Stimulated activated CD4-positive, alpha-beta T cell treated with anti-CD3 and anti-CD28 coated beads, Interleukin-1b, Interleukin-23, amount 100 ng/mL, for 48 hours (primary cell): ENCODE measurements at places on chromosomes 1 and 21.

GRCh38 chr1:197788741-197789739 lies 13.8 kb upstream of the DENND1B start:
- no peak for DNase-seq

DNA sequence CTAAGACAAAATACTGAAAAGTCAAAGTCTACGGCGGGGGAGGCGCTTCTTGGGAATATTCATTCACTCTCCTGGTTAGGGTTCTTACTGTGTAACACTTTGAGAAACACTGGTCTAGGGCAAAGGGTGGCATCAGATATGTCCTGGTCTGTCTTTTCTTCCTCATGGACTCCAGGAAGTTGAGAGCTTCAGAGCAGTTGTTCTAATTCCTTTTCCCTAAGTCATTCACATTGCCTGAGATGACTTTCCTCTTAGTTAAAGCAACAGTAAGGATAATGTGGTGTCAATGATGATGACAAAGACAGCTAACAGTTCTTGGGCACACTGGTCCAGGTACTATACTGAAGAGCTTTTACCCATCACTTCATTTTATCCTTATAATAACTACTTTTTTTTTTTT lies 27.0 kb downstream of the FGGY start:
- DNase-seq: no peak

DNA sequence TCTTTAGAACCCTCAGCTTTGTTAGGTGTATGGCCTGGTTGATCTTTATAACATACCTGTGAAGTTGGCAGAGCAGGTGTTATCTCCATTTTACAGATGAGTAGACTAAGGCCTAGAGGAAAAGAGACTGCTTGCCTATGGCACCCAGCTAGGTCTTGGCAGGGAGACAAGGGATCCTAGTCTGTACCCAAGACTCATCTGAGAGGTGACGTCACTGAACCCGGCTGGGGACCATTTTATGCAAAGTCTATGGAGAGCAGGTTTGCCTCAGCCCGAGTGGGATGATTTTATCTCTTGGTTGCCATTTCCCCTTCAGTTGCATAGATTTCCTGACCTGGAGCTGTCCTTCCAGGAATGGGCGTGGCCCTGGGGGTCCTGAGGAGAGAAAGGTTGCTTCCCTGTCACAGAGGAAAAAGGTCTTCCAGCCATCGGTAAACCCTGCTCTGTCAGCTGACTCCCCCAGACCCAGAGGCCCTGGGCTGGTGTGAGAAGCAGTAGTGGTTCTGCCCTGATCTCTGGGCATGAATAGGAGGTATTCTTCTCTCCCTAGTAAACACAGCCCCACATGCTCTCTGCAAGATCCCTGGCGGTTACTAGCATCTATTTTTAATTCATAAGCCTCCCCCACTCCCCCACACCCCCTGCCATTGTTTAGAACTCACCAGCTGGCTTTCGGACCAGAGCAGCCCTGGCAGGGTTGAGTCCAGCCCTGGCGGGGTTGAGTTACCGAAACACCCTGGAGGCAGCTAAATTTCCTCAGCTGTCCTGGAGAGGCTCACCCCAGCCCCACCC lies 19.6 kb downstream of the TMCC2 start:
- DNase-seq: no peak

DNA sequence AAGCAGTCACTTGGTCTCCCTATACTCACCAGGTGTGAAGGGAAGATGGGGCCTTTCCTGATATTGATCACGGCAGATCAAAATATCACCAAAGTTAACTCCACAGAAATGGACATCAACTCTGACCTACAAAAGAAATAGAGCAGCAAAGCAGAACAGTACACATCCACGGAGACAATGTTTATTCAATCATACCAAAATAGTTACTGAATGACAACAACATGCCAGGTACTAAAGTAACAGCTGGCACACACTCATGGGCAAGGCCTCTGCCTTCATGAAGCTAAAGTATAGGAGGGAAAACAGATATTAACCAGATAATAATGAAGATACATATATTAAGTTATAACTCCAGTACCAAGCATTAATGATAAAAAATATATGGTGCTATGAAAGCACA lies 59.2 kb upstream of the RASAL2 start:
- no peak for DNase-seq

GRCh38 chr1:59026472-59026948 lies 242.7 kb upstream of the JUN start:
- DNase-seq: no peak

DNA sequence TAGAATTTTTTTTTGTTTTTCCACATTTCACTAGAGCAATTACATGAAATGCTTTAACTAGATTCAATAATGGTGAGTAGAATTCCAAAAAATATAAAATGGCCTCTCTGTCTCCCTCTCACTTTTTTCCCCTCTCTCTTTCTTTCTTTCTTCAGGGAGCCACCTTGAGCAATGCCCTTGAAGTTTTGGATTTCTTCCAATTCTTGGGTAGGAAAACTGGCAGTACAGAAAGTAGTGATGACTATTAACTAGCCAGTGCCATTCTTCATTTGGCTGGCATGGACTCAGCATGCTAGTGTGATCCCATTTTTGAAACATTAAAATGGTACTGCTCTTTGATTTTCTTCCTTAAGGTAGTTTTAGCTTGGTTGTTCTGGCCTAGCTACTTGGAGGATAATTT lies 4.5 kb upstream of the FNBP1L start:
- no peak for DNase-seq

- no peak for DNase-seq
Observed at GRCh38 chr1:55304229-55304740, 89.1 kb upstream of the USP24 start.

DNA sequence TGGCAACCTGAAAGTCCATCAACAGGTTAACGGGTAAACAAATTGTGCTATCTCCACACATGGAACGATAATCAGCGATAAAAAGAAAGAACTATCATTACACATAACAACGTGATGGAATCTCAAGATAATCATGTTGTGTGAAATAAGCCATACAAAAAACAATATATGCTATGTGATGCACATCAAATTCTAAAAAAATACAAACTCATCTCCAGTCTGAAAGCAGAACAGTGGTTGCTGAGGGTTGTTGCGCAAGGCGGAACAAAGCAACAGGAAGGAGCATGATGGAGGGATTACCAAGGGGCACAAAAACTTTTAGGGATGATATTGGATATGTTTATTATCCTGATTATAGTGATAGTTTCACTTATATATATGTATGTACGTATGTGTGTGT lies 324.8 kb downstream of the VAV3 start:
- DNase-seq: no peak

DNA sequence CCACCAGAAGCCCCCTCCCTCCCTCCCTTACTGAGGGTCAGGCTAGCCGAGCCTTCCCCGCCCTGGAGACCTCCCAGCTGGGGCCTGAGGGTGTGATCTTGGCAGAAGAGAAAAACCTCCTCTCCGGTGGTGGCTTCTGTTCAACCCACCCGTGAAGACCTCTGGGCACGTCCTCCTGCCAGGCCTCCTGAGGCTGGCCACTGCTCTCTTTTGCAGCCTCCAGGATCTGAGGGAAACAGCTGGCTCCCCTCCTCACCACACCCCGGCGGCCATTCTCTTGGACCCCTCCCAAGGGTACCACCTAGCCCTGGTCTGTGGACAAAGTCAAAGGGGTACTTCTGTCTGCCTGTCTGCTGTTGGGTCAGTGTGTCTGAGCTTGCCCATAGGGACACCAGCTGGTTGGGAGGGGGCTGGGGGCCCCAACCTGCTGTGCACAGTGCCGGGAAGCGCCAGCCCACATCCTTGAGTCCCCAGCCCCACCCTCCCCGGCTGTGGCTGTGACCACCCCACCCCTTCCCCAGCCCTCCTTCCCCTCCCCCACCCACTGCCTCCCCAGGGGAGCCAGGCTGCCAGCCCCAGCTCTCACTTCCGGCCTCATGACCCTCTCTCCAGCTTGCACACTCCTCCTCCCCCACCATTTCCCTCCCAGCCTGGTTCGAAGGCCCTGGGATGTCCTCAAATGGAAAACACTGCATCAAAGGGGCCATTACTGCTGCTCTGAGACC lies 48.1 kb downstream of the AHDC1 start:
- no peak for DNase-seq

- peak; percentile 55 for DNase-seq
Observed at GRCh38 chr1:214566158-214567104, 15.0 kb upstream of the PTPN14 start.

GRCh38 chr1:205861540-205861939 lies 11.6 kb upstream of the PM20D1 start:
- DNase-seq: no peak

- peak; percentile 30 for DNase-seq
Observed at GRCh38 chr1:70504176-70504820, 93.2 kb downstream of the CTH start.

- DNase-seq: no peak
Observed at GRCh38 chr1:106846656-106847055, 209.8 kb upstream of the PRMT6 start.

DNA sequence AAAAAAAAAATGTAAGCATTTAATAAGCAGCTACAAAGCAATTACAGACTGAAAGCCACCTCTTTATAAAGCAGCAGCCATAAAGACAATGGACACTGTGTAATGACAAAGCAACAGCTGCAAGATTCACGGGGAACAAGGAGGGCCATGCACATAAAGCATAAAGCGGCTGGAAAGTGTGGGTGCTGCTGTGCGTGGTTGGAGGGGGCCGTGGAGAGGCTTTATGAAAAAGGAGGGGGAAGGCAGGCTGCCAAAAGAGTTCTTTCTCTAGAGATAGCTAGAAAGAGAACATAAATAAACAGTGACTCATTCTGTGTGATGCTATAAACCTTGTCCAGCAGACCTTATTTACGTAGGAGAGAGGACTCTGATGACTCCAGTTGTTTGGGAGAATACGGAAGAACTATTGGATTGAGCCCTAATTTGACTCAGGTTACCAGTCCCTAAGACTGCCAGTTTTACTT lies 49.3 kb downstream of the ADAMTS1 start:
- DNase-seq: no peak

DNA sequence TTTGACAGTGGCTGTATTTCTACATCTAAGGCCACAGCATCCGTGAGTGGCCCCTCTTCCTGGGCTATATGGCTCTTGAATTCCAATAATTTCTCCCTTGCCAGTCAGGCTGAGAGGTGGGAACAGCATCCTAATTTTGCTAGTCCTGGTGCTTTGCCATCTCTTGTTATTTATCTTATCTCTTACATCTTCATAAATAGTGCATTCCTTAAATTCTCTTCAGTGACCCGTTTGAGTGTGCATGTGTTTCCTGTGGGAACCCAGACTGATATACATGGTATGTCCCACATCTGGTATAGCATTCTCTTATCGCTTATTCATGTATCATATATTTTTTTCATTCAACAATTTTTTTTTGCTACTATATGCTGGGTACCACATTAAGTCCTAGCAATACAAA lies 9.9 kb downstream of the S100A11 start:
- no peak for DNase-seq

- no peak for DNase-seq
Observed at GRCh38 chr1:18144916-18145647, 37.5 kb downstream of the IGSF21 start.

- no peak for DNase-seq
Observed at GRCh38 chr1:244022864-244023440, 28.1 kb upstream of the ZBTB18 start.

GRCh38 chr1:118018060-118018459 lies 88.5 kb downstream of the WDR3 start:
- DNase-seq: no peak

GRCh38 chr1:216210081-216210480 lies 213.2 kb downstream of the USH2A start:
- no peak for DNase-seq

- DNase-seq: no peak
Observed at GRCh38 chr21:31778546-31778945, 46.6 kb upstream of the SCAF4 start.

GRCh38 chr21:38350684-38351083 lies 93.9 kb downstream of the KCNJ15 start:
- DNase-seq: no peak

- DNase-seq: no peak
Observed at GRCh38 chr21:41861987-41862386, 17.2 kb downstream of the PRDM15 start.

DNA sequence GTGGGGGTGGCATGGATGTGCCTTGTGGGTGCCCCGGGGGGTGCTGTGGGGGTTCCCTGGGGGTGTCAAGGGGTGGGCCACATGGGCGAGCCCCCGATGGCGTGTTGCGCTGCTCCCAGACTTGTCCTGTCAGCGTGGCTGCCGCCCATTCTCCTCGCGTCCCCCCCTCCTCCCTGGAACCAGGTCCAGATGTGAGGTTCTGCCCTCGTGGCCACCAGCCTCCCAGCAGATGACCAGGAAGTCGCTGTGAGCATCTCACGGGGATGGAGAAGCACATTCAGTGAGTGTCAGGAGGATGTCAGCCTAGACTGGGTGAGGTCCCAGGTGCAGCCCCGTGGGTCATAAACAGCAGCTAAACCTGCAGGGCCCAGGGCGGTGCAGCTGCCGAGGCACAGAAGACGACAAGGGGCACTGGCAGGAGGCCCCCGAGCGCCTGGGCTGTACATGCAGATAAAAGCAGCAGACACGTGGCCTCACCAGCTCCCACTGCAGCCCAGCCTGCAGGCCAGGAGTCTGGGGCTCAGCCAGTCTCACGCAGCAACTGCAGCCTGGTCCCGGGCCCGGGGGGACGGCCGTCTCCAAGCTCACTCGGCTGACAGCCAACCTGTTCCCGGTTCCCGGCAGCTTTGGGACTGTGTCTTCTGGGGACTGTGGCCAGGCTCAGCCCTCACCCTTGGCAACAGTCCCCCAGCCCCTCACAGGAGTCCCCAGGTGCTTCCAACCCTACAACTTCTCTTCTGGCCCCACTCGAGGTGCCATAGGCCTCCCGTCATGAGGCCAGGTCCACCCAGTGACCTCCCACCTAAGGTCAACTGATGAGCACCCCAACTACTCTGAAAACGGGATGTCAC lies 17.5 kb upstream of the COL6A2 start:
- DNase-seq: no peak

DNA sequence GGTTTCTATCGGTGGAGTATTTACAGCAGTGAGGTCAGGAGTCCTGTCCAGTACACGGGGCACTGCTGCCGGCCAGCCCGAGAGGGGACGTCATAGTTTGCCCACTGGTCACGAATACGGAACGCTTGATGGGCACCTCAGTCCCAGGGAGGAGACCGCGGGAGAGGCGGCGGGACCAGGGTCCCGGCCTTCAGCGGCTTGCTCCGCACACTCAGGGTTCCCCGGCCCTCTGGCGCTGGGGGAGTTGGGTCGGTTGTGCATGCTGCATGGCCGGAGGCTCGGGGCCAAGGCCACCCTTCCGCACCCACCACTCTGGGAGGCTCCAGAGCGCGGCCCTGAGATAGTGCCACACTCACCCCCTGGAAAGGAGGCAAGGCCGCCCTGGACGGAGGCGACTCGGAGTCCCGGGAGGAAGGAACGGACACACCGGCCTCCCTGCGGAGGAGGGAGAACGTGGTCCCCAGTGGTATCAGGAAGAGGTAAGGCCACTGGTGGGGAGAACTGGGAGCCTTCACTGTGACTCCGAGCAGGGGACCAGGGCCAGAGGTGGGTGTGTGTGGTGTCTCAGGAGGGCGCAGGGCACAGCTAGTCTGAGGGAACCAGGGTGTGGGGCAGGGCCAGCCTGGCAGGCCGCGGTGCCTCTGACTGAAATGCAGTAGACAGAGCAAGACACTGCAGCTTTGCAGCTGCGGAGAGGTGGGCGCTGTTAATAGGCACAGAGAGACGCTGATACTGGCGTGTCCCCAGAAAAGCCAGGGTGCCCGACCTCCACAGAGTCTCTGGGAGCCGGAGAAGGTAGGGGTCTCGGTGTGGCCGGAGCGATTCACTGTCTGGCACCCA lies 28.6 kb upstream of the PRSS38 start:
- DNase-seq: no peak
